Femur (tissue), 1 donor: ENCODE measurements at places on chromosomes 16 and 17.
A peak's percentile ranks its signal among the peaks of the same experiment; 100 is the strongest.

DNA sequence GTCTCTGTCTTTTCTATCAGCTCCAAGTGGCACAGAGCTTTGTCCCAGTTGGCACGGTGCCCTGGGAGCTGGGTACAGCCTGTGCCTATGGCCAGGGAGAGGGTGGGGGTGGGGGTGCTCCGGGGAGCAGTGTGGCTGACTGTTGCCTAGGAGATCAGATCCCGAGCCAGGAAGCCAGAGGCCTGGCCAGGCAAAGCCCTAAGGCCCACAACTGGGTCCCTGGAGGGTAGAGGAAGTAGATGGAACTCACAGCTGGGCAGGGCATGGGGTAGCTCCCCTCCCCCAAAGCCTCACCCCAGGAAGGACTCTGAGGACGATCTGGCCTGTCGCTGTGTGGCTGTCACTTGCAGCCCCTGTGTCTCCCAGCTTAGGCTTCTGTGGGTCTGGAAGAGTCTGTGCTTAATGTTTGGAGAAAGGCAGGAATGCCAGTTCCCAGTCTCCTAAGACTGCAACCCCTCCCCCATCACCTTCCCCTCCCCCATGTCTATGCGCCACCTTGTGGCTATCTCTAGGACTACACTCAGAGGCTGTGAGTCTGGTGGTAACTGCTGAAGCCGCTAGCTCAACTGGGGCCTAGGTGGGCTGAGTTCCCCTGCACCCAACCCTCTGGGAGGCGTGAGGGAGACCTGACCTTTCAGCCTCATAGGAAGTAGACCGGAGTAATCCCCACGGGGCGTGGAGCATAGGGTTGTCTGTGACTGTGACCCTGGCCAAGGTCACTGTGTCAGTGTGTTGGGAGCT, 12.6 kb downstream of the THRA start:
- no peak for DNase-seq

DNA sequence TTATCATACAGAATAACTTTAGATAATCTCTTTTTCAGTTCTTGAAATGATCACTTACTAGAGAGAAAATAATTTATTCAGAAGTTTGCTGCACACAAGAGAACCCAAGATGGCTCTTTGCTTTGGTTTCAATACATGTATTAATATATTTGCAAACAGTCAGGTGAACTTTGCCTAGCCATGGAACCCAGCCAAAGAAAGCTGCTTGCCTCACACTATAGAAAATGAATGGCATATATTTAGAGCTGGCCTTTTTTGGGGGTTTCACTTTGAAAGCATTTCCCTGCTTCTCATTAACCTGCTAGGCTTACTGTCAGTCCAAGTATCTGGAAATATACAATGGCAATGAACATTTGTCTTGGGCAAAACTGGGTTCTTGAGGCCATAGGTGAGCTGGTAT, 75.3 kb downstream of the MRTFB start:
- no peak for DNase-seq

DNA sequence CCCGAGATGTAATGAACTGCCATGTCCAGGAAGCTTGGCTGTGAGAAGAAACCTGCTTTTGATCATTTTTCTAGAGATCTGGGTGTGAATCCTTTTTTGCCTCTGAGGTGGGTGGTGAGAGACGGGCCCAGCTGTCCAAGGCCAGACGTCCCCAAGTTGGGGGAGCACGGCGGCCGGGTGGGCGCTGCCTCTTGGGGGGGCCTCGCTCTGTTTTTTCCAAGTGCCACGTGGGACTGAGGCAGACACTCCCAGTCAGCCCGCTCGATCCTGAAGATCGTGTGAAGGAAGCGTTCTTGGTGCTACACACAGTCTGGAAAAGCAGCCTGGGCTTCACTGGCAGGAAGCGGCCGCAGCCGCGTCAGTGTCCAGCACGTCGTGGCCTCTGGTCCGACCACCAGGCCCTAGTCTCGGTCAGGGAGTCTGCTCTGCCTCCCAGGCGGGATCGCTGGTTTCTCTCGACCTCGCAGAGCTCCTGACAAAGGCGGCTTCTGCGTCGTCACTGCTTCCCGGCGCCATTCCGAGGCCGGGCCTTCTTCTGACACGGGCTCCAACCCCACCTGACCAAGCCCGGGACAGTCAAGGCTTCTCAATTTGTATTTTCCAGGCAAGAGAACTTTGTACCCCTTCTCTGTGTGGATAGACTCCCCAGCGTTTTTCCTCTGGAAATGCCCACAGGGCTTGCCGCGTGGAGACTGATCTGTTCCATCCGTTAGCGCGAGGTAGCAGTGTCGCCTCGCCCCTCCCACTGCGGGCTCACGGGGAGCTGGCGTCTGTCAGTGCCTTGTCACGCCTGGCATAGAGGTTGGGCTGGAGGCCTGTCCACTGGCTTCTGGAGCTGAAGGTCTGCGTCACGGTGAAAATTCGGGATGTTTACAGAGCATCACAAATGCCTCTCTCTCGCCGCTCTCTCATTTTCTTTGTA, 12.4 kb downstream of the PRSS27 start:
- DNase-seq = no peak

GRCh38 chr16:6835516-6835915, 497.1 kb upstream of the RBFOX1 start:
- DNase-seq = no peak

DNA sequence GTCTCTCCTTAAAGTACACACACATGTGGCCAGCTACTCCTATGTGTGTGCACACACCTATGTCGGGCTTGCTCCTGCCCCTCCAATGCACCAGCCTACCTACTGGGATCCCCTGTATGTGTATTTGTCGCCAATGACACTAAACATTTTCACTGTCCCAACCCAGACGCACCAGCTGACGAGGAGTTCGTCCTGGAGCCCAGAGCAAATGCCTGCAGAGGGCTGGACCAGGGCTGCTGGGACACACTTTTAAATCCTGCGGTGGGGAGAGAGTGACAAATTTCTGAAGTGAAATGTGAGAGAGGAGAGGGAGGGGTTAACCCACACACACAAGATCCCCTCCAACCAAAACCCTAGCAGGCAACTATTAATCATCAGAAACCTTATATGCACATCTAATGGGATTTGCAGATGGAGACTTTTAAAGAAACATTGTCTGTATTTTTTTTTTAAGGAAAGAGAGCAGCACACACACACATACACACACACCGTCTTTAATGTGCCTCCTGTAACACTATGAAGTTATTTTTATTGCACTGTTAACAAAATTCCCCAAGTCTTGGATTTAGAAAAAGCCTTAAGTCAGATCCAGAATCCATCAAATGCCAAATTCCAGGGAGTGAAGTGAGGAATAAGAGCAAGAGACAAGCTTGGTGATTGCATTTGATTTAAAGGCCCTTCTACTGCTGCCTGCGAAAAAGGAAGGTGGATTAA, at the start of gene MEOX1:
Gene MEOX1 (minus strand): TSS at position 224 of the 714 bp plus-strand sequence. CDS start 388 bp downstream, outside the sequence.
- peak; percentile 77 for DNase-seq

GRCh38 chr17:16934133-16934795, 37.7 kb downstream of the TNFRSF13B start:
- DNase-seq = no peak
